ENCODE measurements at places on chromosomes 6 and 20. TPM values are rescaled to one million over a fixed set of nuclear protein-coding genes. Genes with fewer than 3 reads are reported as not detected.

Gene C6orf52
- total RNA-seq: not detected

Gene ADGRF5
- total RNA-seq: 276 TPM

Gene FOXA2
- not detected for total RNA-seq

Gene CPXM1
- 0.38 TPM for total RNA-seq

Gene NNAT
- total RNA-seq: not detected

Gene FAM209B
- not detected for total RNA-seq

Gene OOEP
- not detected for total RNA-seq

Gene PAX1
- not detected for total RNA-seq

Gene ABHD16B
- not detected for total RNA-seq

Gene OR2B6
- total RNA-seq: not detected

Data from bladder microvascular endothelial cell (primary cell).